Suppressor macrophage treated with lipopolysaccharide for 4 hours (primary cell): ENCODE measurements at places on chromosomes 2 and 18.

DNA sequence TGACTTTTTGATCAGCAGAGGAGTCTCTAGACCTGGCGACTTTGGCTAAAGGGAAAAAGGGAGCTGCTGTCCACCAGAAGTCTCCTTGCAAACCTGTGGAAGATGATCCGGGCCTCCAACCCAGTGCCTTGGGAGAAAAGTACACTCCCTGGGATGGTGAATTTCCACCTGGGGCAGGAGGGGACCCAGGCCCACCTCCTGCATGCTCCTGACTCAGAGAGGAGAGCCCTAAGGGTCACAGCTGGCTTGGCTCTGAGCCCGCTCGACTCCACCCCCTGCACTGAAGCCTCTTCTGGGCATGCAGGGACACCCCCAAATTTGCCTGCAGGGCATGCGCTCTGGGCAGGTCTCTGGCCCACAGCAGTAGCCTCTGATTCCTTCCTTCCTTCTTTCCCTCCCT is 66.5 kb downstream of the PDCL3 start:
- DNase-seq, result no peak

DNA sequence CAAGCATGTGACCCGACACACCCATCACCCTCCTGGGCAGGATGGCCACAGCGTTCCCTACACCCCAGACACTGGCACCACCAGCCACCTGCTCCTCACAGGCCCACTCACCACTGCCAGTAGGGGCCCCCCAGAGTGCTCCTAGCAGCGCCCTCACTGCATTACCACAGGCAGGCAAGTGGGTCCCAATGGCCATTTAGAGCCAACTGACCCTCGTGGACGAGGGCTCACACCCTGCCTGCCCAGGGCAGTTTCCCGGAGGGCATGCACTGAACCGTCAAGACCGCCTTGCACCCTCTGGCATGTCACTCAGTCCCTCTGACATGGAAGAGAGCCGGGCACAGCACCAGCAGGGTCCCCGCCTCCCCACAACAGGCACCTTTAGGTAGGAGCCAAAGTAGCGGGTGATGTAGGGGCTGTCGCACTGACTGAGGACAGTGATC is 7.3 kb downstream of the STK25 start:
- DNase-seq, result no peak

DNA sequence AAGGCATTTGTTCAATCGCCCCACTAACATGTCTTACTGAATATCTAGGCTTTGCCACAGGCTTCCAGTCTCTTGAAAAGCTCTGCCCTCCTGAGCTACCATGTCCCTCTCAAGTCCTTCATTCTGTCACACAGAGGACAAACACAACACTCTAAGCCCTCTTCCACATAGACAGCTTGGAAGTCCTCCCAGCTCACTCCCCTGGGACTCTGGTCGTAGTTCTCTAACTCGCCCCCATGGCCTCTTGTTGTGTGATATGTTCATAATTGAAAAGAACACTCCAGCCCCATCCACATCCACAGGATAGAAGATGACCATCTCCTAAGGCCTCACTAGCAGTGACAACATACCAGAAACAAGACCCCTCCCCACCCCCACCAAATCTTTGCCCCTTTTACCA is 37.9 kb downstream of the BUB1 start:
- DNase-seq, result no peak

- peak; percentile 55 for DNase-seq
These were observed 165.0 kb downstream of the ZEB2 start for GRCh38 chr2:144354953-144355352.

- no peak for DNase-seq
These were observed 10.1 kb downstream of the IL37 start for GRCh38 chr2:112920923-112921532.

DNA sequence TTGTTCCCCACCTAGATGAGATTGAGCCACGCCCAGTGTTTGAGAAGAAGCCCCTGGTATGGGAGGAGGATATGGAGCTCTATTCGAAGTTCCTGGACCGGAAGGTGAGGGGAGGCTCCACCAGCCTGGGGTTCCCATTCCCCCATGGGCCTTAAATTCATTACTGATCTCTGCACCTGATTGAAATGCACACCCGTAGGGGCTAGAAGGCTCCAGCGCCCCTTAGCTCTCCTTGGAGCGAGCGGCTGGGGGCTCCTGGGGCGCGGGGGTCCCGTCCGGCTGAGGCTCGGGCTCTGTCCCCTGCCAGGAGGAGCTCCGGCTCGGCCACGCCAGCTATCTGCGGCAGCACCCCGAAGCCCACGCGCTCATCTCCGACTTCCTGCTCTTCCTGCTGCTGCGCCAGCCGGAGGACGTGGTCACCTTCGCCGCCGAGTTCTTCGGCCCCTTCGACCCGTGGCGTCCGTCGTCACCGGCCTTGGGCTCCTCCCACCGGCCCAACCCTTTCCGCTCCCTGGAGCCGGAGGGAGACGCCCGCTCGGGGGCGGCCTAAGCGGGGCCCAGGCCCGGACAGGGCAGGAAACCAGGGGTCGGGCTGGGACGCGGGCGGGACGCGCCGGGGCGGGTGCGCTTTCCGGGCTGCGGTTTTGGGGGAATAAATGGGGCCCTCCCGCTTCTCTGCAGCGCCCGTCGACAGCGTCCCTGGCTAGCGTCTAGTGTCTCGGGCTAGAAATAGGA is 10.9 kb downstream of the CATIP start:
- peak; percentile 98 for DNase-seq

- DNase-seq, result no peak
These were observed 8.9 kb upstream of the SESTD1 start for GRCh38 chr2:179273461-179273962.

- no peak for DNase-seq
These were observed 43.3 kb downstream of the LRRFIP1 start for GRCh38 chr2:237670641-237671040.

GRCh38 chr2:48391616-48392015 is 138.3 kb upstream of the STON1 start:
- DNase-seq, result no peak

- no peak for DNase-seq
These were observed 24.7 kb upstream of the AGAP1 start for GRCh38 chr2:235468978-235469655.

GRCh38 chr2:46690825-46691224 is 211.5 kb downstream of the TMEM247 start:
- DNase-seq, result no peak

- no peak for DNase-seq
These were observed 229.4 kb downstream of the HAUS1 start for GRCh38 chr18:46333431-46334135.

DNA sequence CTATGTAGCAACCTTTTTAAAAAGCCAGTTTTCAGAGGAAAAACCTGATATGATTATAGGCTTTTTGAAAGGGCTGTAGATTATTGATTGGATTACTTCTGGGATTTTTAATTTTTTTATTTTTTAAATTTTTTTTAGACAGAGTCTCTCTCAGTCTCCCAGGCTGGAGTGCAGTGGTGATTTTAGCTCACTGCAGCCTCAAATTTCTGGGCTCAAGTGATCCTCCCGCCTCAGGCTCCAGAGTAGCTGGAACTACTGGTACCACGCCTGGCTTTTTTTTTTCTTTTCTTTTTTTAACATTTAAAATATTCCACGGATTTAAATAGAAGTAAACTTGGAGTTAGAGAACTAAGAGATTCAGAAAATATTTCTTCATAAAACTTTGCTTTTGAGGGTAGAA is 1.2 kb downstream of the MRPL19 start:
- no peak for DNase-seq

GRCh38 chr2:8676191-8676920 is 5.5 kb upstream of the ID2 start:
- peak; percentile 62 for DNase-seq

- DNase-seq, result peak; percentile 29
These were observed 40.3 kb downstream of the LHCGR start for GRCh38 chr2:48715042-48715899.

GRCh38 chr2:214481204-214481603 is 70.3 kb downstream of the VWC2L start:
- no peak for DNase-seq

DNA sequence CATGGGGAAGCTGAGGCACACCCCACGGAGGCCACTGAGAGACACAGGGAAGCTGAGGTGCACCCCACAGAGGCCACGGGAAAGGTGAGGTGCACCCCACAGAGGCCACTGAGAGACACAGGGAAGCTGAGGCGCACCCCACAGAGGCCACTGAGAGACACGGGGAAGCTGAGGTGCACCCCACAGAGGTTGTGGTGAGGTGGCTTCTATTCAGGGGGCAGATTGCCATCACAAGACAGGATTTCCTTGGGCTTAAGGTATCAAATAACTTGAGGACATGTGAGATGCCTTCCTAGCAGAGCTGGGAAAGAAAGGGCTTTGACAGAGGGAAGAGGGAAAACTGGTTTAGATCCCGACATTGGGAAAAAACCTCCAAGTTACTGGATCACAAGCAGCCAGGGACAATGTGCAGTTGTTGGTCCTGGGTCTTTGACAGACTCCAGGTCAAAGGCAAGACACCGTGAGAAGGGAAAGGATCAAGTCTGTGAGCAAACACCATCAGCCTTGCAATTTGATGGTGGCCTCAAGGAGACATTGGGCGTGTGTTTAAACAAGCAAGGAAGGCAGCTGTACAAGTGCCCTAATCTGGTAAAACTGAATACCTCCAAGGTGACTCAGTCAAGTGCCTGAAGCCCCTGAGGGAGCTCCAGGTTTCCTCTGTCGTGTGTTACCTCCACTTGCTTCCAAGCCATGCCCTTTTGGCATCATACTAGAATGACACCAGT is 133.2 kb upstream of the EPAS1 start:
- no peak for DNase-seq

- DNase-seq, result no peak
These were observed 41.3 kb downstream of the RRM2 start for GRCh38 chr2:10163498-10164486.

DNA sequence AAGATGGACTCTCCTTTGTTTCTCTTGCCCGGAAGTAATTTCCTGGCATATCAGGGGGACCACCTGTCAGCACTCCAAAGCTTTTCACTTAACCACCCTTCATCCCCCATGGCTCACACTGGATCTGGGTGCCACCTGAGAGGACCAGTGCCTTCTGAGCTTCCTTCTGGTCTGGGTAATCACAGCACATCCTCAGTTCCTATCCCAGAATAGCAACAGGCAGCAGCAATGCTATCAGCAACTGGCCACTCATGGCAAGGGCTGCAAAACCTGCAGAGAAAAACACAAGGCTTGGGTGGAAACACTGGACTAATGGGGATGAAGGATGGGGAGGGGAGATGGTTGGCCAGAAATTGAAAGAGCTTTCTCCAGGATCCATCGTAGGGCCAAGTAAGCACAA is 59.9 kb upstream of the STPG4 start:
- no peak for DNase-seq

GRCh38 chr2:96207073-96207773 is 1.4 kb downstream of the STARD7 start:
- DNase-seq, result no peak

DNA sequence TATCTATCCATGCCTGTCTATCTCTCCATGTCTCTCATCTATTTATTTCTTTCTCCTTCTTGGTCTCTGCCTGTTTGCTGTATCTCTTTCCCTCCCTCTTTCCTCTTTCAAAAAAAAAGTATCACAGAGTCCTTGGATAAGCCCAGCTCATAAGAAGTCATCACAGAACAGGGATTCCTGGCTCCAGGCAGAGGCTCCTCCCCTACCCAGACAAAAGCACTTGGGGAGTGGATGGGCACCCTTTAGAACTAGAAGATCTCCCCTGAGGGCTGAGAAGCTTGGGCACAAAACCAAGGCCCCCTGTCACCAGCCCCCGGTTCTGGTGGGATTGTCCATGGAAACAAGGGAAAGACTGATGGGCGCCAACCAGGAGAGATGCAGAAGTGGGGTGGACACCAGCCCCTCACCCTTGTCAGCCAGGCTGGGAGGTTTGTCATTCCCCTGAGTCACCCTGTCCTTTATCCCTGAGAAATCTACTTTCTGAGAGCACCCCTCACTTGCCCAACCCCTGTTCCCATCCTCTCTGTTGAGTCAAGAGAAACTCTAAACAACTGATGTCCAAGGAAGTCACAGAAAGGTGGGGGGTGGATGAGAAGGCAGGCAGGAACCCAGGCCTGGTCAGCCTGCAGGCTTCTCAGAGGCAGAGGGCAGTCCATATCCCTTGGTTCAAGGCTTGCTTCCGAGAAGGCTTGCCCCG is 127.1 kb downstream of the TNS1 start:
- DNase-seq, result no peak

GRCh38 chr2:10414591-10414990 is 33.5 kb downstream of the ODC1 start:
- no peak for DNase-seq

- no peak for DNase-seq
These were observed 38.6 kb upstream of the TTN start for GRCh38 chr2:178845566-178846457.

- DNase-seq, result no peak
These were observed 211.7 kb upstream of the LRATD1 start for GRCh38 chr2:14420851-14421250.

DNA sequence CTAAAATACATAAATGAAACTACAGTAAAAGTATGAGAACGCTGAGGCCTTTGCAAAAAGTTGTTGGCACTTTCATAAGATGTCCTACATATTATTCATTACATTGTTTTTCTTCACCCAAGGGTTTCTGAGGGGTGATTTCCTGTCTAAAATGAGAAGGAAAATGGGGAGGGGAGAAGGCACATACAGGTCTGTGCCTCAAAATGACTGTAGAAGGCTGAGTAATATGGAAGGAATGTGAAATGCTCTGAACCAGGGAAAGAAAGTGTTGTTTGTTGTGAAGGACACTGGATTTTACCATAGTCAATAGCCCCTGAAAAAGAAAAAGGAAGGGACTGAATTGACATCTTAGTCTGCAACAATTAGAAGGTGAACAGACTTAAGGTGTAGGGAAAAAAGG is 99.5 kb upstream of the RNF152 start:
- DNase-seq, result no peak

- peak; percentile 22 for DNase-seq
These were observed at the start of gene TMEM200C for GRCh38 chr18:5895299-5895875. Gene TMEM200C (minus strand): TSS chr18:5895522. CDS start chr18:5892063, 3,459 bp downstream.

- no peak for DNase-seq
These were observed 87.7 kb downstream of the SPRED2 start for GRCh38 chr2:65344689-65345088.

- no peak for DNase-seq
These were observed 341.8 kb downstream of the RBM43 start for GRCh38 chr2:150919901-150920300.

- DNase-seq, result no peak
These were observed 43.8 kb upstream of the PPP4R1 start for GRCh38 chr18:9658087-9658641.

- DNase-seq, result no peak
These were observed 262.1 kb downstream of the EIPR1 start for GRCh38 chr2:3115301-3116042.

DNA sequence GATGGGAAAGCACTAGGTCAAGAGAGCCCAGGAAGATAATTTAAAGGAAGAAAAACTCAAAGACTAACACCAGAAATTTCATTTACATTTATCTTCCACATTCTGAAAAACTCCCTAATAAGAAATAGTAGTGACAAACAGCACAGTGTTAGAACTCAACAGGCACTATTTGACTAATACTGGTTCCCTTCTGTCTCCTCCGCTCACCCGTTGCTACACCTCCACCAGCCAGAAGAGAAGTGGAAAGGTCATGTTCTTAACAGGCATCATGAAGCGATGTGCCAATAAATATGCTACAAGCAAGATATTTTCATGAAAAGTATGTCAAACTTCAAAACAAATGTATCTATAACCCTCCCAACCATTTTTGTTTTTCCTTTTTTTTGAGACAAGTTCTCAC is 5.7 kb downstream of the ROCK1 start:
- peak; percentile 34 for DNase-seq

GRCh38 chr2:167570370-167570769 is 677.0 kb downstream of the STK39 start:
- no peak for DNase-seq
